Natural killer cell (primary cell): ENCODE measurements at places on chromosomes 7 and 10. TPM values are rescaled to one million over a fixed set of nuclear protein-coding genes. Genes with fewer than 3 reads are reported as not detected.

The GIMAP5 gene
- 64.1 TPM for total RNA-seq

The GPER1 gene
- 0.26 TPM for total RNA-seq

The PHYHIPL gene
- total RNA-seq: not detected

The GIMAP4 gene
- 215 TPM for total RNA-seq

The ABCB4 gene
- total RNA-seq: 0.50 TPM

The NEUROG3 gene
- total RNA-seq: not detected

The EVX1 gene
- not detected for total RNA-seq

- no peak for DNase-seq
Observed at GRCh38 chr7:38907066-38907465, 1.9 kb downstream of the VPS41 start.

- DNase-seq: no peak
Observed at GRCh38 chr7:38929460-38930171, 20.6 kb upstream of the VPS41 start.

DNA sequence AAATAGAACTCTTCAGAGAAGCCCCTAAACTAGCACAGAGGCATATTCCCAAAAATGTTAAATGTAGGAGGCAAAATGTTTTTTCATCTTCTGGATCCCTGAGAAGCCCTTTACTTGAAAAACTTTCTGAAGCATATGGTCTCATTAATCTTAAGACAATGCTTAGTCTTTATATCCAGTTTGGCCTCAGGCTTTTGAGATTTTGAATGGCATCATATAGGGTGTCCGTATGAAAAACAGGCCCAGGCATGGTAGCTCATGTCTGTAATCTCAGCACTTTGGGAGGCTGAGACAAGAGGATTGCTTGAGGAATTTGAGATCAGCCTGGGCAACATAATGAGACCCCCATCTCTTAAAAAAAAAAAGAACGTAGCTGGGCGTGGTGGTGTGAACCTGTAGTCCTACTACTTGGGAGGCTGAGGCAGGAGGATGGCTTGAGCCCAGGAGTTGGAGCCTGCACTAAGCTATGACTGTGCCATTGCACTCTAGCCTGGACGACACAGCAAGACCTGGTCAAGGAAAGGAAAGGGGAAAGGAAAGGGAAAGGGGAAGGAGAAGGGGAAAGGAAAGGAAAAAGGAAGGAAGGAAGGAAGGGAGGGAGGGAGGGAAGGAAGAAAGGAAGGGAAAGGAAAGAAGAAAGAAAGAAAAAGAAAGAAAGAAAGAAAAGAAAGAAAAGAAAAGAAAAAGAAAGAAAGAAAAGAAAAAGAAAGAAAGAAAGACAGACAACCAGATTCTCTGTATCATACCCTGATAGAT is 119.4 kb downstream of the CDK6 start:
- no peak for DNase-seq

DNA sequence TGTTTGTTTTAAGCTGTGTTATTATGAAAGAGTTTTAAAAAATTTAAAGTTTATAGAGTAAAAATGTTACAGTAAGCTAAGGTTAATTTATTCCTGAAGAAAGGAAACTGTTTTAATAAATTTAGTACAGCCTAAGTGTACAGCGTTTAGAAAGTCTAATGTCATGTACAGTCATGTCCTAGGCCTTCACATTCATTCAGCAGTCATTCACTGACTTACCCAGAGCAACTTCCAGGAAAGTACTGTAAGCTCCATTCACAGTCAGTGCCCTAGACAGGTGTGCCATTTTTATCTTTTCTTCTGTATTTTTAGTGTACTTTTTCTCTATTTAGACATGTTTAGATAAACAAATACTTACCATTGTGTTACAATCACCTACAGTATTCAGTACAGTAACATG is 126.8 kb downstream of the TPK1 start:
- no peak for DNase-seq

DNA sequence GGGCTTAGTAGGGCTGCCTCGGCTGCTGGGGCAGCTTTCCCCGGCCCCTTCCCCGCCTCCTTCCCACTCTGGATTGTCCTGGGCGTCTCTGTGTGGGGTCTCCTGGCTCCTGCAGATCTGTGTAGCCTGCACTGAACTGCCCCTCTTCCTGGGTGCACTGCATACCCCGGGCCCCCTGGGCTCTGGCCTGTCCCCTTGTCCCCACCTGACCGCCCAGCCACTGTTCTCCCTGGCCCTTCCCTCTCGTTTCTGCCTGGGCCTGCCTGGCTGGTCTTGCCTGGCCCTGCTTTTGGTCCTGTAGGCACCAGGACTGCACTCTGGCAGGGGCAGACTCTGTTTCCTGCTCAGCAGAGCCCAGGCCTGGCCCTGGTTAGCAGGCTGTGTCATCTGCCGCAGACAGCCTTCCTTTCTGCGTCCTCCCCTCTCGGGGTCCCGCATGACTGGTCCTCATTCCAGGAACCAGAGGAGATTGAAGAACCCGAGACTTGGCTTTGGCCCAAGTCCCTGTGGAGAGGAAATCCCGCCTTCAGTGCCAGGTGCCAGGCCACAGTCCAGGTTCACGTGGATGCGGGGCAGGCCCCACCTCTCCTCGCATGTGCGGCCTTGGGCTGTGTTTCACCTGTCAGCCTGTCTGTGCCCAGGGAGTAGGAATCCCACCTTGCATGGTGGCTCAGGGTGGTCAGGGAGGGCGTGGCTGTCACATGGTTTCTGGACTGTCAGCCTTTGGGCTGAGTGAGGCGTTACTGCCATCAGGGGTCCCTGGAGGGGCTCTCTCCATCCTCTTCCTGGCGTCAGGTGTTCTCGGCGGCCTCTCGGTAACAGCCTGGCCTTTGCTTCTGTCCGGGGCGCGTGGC is 9.2 kb downstream of the INPP5A start:
- DNase-seq: no peak

GRCh38 chr7:43290978-43291377 is 178.5 kb downstream of the HECW1 start:
- DNase-seq: no peak

- DNase-seq: no peak
Observed at GRCh38 chr10:70763567-70763966, 21.6 kb downstream of the TBATA start.

GRCh38 chr10:124006526-124006925 is 86.9 kb downstream of the CHST15 start:
- DNase-seq: no peak

DNA sequence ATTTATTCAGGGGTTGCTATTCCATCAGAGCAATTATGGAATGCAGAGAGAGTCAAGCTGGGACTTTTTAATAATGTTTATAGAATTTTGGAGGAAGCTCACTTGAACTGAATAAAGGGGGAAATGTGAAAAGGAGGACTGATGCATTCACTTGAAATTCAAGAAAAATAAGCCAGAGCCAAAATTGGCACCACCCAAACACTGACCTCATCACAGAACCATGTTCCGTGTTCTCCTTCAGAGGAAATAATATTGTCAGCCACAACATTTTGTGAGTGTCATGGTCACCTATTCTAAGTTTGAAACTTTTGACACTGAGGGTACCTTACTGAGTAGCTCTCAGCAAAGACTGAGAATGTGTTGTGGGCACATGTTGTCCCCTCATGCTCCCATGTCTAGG is 207.0 kb downstream of the ANK3 start:
- DNase-seq: no peak

GRCh38 chr7:84720456-84721097 is 466.3 kb downstream of the SEMA3D start:
- DNase-seq: no peak

DNA sequence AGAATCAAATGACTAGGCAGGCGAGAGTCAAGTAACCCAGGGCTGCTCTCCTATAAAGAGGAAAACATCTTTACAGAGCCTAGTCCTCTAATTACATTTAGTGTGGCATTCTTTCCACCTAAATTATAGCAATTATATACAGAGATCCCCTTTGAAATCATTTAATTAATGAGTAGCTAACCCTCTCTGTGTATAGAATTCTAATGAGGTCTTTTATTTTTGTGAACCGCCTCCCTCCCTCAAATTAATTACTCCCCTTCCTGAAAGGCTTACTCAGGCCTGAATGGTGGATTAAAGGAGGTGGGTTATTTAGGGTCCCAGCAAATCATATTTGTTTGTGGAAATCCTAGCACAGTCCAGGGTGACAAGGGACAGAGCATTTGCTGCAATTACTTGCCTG is 551.8 kb downstream of the SORCS3 start:
- no peak for DNase-seq

- DNase-seq: no peak
Observed at GRCh38 chr10:74190494-74190893, 39.5 kb downstream of the ADK start.
